Activated CD4-positive, alpha-beta T cell treated with anti-CD3 and anti-CD28 coated beads, Interleukin-2, amount 50 U/mL, for 24 hours (primary cell): ENCODE measurements at places on chromosomes 2 and 18.

GRCh38 chr2:37854676-37855282 lies 70.3 kb upstream of the RMDN2 start:
- no peak for DNase-seq

DNA sequence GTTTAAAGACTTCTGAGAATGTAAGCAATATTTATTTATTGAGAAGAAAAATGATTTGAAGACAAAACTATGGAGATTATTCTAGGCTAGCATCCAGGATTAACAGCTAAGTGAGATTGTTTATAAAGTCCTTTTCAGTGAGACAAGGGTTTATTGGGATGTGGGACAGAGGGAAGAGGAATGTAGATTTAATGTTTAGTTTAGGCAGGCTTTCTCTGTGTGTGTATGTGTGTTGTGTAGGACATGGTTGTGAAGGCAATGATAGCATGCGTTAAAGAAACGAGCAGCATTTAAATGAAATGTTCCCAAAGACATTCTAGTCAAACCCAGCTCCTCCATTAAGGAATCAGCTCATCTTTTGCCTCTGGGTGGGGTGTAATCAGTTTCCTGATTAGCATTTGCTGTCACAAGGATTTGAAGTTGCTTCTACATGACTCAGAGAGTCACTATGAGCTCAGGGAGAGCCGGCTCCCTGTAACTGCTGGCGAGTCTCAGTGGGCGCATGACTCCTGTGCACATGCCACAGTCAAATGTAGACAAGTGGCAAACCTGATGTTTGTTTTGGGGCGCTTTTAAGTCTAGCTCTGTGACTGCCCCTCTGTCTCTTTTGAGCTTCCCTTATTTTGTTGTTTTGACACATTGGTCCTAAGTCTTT lies 442.2 kb upstream of the CELF4 start:
- DNase-seq = no peak

GRCh38 chr2:26139269-26140183 lies 33.4 kb upstream of the GAREM2 start:
- no peak for DNase-seq

DNA sequence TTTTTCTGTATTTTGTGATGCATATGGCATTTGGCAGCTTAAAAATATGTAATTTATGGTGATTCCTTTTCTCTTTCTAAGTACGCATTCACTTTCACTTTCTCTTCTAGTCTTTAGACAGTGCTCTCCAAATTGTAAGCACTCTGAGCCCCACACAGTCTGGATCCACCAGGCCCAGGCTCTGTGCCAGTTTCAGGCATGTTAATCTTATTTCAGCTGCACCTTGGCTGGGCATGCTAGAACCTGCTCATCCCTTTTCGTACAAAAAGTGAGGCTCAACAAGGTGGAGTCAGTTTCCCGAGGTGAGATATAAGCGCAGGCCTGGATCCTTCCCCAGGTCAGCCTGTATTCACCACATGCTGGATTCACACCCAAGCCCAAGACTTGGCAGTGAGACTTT lies 203.9 kb downstream of the MTX2 start:
- no peak for DNase-seq

GRCh38 chr18:57131782-57132181 lies 15.1 kb upstream of the BOD1L2 start:
- no peak for DNase-seq

GRCh38 chr18:62324181-62324828 lies 805 bp upstream of the TNFRSF11A start:
- no peak for DNase-seq
